ENCODE measurements at places on chromosomes 7 and 10.

DNA sequence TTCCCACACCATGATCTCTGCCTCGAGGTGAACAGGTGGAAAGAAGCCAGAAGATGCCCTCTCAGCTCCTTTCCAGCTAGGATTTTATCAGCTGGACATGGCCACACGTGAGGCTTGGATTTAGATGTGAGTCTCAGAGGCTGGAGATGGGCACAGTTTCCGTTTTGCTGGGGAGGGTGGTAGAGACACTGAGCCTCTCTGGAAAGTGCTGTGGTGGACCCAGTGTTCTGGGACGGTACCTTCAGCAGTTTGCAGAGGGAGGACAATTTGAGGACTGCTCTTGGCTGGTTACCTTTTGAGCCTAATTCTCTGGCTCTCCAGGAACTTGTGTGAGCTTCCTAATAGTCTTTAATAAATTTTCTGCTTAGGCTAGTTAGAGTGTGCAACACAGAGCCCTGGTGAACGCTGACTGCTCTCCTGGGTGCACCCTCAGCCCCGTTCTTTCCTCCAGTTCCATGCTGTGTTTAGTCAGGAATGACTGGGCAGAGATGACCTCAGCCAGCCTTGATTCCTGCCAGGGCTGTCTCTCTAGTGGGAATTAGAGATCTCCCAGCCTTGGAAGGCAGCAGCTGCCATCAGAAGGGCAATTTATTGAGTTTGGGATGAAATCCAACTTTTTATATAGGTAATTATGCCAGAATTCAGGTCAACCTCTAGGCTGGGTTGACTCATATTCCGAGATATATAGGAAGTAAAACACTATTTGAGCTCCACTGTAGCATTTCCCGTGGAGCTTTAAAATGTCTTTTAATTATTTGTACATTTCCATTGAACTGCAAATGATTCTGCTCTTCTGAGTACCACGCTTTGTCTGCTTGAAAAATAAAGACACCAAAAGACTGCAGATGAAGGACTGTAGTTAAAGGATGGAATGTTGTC, 103.9 kb downstream of the GATA3 start:
- DNase-seq = no peak

- no peak for DNase-seq
Measured at GRCh38 chr7:8597565-8597964, 164.2 kb downstream of the NXPH1 start.

DNA sequence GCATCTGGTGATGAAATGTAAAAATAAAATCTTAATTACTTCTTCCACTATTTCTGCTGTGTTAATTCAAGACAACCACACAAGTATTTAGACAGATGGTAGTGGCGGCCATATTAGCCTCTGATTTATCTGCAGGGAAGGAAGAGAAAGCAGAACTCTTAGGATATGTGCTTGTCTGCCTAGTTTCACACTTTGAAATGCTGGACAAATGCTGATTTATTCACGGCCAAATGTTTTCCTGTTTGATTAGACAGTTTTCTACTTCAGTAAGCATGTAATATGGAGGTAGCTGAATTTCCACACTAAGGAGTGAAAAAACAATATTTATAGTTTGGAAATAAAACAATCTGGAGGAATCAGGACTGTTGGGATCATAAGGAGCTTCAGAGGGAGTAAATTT, 158.1 kb downstream of the AGMO start:
- DNase-seq = no peak

DNA sequence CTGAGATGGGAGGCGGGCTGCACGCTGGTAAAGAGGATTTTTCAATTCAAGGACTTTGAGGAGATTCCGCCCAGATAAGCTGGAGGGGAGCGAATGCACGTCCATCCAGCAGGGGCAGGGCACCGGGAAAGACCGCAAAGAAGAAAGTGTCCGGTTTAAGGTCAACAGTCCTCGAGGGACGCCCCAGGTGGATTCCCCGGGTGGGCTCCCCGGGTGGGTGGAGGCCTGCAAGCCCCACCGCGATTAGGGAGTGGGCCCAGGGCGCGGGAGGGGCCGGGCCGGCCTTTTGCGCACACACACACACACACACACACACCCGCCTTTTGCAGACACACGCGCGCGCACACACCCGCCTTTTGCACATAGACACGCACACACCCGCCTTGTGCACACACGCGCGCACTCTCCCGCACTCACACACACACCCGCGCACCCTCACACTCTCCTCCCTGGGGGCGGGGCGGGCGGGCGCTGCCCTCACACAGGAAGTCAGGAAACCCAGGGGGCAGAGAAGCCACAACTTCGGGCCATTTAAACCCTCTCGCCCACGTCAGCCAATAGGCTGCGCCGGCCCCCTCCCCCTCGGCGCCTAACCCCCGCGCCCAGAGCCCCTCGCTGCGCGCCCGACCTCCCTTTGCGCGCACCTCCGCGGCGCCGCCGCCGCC, 615 bp downstream of the ARHGAP12 start:
- peak; percentile 16 for DNase-seq

DNA sequence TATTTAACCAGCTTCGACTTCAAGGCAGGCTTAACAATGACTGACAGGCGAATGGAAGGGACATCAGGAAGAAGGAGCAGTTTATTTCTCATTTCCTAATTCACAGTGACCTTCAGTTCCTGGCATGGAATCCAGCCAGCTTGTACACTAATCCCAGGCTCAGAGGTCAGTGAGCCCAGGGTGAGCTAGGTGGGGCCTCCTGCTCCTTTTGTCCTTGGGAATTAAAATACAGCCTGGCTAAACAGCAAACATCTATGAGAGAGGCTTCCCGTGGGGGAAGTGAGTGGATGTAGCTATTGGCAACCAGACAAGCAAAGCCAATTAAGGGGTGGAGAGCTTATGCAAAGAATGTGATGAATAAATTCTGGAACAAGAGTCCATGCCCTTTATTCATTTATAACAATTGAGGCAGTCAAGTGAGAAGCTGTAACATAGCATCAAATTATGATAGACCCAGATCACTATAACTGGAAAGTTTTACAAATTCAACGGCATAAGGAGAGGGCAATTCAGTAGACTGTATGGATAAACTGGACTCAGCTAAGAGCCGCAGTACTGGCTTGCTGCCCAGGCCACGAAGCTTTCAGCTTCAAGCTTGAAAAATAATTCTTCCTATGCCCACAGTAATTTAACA, 57.1 kb downstream of the STK17A start:
- DNase-seq = no peak
